ENCODE measurements at places on chromosomes 1 and 21.

DNA sequence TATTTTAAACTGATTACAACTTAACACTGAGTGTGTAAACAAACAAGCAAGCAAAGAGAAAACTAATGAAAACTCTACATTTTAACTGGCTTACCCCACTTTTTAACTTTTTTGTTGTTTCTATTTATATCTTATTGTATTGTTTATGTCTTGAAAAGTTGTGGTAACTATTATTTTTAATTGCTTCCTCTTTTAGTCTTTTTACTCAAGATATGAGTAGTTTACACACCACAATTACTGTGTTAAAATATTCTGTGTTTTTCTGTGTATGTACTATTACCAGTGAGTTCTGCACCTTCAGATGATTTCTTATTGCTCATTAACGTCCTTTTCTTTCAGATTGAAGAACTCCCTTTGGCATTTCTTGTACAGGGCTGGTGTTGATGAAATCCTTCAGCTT lies 4.7 kb upstream of the HHAT start:
- peaks cover 7% of the 10 kb centered on the region for H3K4me1 ChIP-seq
- peaks cover 2% of the 10 kb centered on the region for H3K36me3 ChIP-seq
- DNase-seq: no peak
- no peak overlapping the region for H3K4me3 ChIP-seq

DNA sequence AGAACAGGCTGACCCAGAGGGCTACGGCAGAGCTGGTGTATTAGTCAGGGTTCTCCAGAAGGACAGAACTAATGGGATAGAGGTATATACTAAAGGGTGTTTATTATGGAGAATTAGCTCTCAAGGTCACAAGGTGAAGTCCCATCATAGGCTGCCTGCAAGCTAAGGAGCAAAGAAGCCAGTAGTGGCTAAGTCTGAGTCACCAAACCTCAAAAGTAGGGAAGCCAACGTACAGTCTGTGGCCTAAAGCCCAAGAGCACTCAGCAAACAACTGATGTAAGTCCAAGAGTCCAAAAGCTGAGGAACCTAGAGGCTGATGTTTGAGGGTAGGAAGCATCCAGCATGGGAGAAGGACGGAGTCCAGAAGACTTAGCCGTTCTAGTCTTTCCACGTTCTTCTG lies 179.2 kb downstream of the BACH1 start:
- H3K27me3 ChIP-seq: no peaks in the 10 kb centered on the region
- H3K27ac ChIP-seq: no peak overlapping the region
- H3K4me3 ChIP-seq: no peak overlapping the region
- H3K36me3 ChIP-seq: no peaks in the 10 kb centered on the region
- DNase-seq: no peak

GRCh38 chr1:165910764-165911421 lies 83.5 kb downstream of the UCK2 start:
- H3K4me3 ChIP-seq: no peak overlapping the region
- no peak overlapping the region for H3K27ac ChIP-seq
- peaks cover 2% of the 10 kb centered on the region for H3K4me1 ChIP-seq
- no peak for DNase-seq
- H3K36me3 ChIP-seq: peaks cover 9% of the 10 kb centered on the region

GRCh38 chr1:112638110-112638428 lies 18.4 kb downstream of the CAPZA1 start:
- H3K4me3 ChIP-seq: no peak overlapping the region
- peaks cover 35% of the 10 kb centered on the region for H3K4me1 ChIP-seq
- peaks cover 10% of the 10 kb centered on the region for H3K36me3 ChIP-seq
- H3K27me3 ChIP-seq: no peaks in the 10 kb centered on the region
- DNase-seq: no peak

- H3K27ac ChIP-seq: peak overlapping the region; percentile 15
- peaks cover 3% of the 10 kb centered on the region for H3K4me1 ChIP-seq
- DNase-seq: no peak
- no peak overlapping the region for H3K4me3 ChIP-seq
- no peaks in the 10 kb centered on the region for H3K27me3 ChIP-seq
Observed at GRCh38 chr1:12014141-12014991, 4.9 kb upstream of the MIIP start.

DNA sequence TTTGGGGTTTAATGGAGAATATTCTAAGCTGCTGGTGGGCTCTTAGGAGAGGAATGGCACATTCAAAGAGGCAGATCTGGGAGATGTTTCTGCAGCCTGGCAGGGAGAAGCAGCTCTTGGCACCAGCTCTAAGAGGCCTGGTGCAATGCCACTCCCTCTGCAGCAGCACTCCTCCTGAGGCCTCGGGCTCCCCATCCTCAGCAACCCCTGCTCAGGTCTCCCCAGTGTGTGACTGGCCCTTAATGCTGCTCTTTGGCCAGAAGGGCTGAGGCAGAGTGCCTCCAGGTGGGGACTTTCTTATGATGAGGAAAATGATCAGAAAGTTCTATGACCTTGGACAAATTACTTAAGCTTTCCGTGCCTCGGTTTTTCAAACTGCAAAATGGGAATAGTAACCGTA lies 55.5 kb downstream of the MAB21L3 start:
- no peaks in the 10 kb centered on the region for H3K27me3 ChIP-seq
- H3K36me3 ChIP-seq: no peaks in the 10 kb centered on the region
- no peak overlapping the region for H3K4me3 ChIP-seq
- H3K27ac ChIP-seq: no peak overlapping the region

DNA sequence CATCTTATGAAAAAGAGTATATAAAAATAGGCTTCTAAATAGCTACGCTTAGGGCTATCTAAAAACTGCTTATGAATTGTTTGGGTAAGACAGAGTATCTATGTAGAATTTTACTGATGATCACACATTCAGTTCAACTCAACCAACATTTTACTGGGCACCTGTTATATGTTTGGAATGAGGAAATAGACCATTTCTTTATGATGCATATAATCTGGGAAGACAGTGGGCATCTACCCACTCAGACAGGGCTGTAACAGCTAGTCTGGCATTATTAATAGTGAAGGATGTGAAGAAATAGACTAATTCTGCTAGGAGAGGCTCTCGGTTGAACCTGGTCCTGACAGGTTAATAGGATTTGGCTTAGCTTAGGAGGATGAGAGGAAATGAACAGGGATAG lies 56.9 kb downstream of the TIAM1 start:
- no peaks in the 10 kb centered on the region for H3K36me3 ChIP-seq
- H3K27me3 ChIP-seq: no peaks in the 10 kb centered on the region
- H3K4me1 ChIP-seq: no peaks in the 10 kb centered on the region
- no peak for DNase-seq

GRCh38 chr1:197336571-197336970 lies 68.5 kb downstream of the CRB1 start:
- H3K4me3 ChIP-seq: no peak overlapping the region
- no peaks in the 10 kb centered on the region for H3K36me3 ChIP-seq
- no peak for DNase-seq

DNA sequence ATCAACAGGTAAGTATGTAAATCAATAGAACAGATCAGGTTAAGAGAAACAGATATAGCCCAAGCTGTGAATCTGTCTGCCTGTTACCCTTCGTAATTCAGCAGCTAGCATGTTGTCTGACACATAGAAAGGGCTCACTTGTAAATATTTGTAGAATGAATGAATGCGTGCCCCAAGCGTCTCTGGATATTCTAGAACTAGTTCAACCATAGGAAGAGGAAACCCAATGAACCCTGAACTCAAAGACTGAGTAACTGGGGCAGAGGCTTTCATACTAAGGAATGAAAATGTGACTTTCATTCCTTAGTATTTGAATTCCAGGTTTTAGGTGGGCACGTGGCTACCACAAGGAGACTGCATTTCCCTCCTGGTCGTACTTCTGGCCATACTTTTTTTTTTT lies 60.1 kb upstream of the SMYD2 start:
- H3K4me1 ChIP-seq: peaks cover 3% of the 10 kb centered on the region
- no peak for DNase-seq
- H3K27ac ChIP-seq: no peak overlapping the region
- no peaks in the 10 kb centered on the region for H3K36me3 ChIP-seq

DNA sequence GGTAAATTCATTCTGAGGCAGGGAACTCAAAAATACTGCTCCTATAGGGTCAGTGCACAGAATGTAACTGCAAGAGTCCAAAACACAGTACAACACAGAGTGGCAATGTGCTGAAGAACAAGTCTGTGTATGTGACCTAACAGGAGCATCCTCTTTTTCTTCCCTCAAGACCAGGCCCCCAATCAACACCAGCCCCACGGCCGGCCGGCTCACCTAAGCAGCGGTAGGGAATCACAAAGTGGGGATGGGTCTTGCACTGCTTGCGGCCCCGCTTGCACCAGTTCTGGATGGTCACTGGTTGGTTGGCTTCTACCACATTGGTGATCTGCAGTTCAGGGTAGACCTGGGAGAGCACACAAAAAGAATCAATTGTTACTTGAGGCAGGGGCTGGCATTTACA lies 80.8 kb downstream of the APP start:
- peaks cover 10% of the 10 kb centered on the region for H3K4me1 ChIP-seq
- H3K4me3 ChIP-seq: no peak overlapping the region
- no peaks in the 10 kb centered on the region for H3K36me3 ChIP-seq
- no peak overlapping the region for H3K27ac ChIP-seq

- peak overlapping the region; percentile 99 for H3K4me3 ChIP-seq
- peaks cover 21% of the 10 kb centered on the region for H3K36me3 ChIP-seq
- H3K27me3 ChIP-seq: no peaks in the 10 kb centered on the region
- peak overlapping the region; percentile 91 for H3K27ac ChIP-seq
Observed at GRCh38 chr1:110870721-110871388, 2.1 kb upstream of the CD53 start.

DNA sequence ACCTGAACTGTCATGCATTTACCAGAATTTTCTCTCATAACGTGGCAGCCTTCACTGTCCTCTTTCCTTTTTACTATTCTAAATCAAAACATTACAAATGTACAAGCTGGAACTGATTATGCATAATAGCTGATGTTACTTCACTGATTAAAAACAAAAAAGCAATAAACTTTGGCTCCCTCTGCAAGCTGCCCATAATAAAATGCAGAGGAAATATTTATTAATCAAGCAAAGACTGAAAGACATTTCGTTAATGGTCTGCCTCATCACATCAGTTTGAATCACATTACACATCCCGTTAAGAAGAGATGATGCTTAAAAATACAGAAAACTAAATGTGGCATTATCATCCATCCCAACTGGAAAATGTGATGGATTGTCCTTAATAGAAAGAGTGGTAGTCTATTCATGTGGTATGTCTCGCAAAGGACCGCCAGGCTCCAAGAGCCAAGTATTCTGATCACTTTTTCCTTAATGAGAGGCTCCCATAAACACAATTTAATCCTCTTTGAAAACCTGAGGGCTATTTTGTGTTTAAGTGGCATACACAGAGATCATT lies 225.3 kb downstream of the RGS7 start:
- peaks cover 2% of the 10 kb centered on the region for H3K36me3 ChIP-seq
- H3K27ac ChIP-seq: no peak overlapping the region
- no peak overlapping the region for H3K4me3 ChIP-seq
- H3K27me3 ChIP-seq: no peaks in the 10 kb centered on the region

DNA sequence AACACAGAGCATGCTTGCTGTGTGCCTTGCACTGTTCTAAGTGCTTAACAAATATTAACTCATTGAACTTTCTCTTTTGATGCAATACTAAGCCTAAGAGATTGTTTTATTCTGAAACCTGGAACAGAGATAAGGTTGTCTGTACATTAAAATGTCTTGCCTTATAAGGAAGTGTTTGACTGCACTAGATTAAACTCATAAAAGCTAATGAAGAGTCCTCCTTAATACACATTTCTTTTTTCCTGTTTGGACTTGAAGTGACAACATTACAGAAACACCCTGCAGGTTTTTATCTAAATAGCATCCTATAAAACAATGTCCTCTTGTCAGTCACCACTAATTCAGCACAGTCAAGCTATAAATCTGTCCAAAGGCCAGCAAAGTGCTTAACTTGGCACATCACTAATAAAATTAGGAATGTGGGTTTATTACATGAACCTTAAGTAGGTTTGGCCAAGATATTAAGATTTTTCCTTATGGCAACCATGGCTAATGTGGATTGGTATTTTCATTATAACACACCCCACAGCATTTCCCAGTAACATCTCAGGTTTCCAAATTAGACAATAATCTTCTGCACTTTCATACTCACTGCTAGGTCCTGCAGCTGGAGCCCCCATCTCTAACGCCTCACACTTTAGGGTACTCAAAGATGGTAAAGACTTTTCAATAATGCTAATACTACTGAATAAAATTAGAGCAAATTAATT lies 389.7 kb downstream of the LMO4 start:
- no peaks in the 10 kb centered on the region for H3K27me3 ChIP-seq
- DNase-seq: no peak
- no peaks in the 10 kb centered on the region for H3K36me3 ChIP-seq
- peak overlapping the region; percentile 6 for H3K27ac ChIP-seq
- no peak overlapping the region for H3K4me3 ChIP-seq

- peaks cover 2% of the 10 kb centered on the region for H3K4me1 ChIP-seq
- peaks cover 3% of the 10 kb centered on the region for H3K27me3 ChIP-seq
- no peak for DNase-seq
- H3K36me3 ChIP-seq: peaks cover 21% of the 10 kb centered on the region
Observed at GRCh38 chr1:175471039-175471800, 272.2 kb downstream of the TNR start.

DNA sequence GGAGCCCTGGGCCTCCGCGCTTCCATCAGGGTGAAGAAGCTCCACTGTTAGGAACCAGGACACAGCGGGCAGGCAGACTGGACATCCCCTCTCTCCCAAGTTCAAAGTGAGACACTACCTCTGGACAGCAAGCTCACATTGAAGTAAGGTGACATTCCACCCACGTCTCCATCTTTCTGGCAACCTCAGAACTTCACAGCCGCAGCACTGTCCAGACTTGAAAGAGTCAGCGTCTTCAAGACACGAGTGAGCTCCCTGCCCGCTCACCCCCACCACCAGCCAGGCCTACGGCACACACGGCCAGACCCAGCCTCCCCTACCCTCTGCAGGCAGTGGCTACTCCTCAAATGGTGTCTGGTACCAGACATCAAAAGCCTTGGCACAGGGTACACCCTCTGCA lies 11.1 kb downstream of the WDR4 start:
- no peaks in the 10 kb centered on the region for H3K27me3 ChIP-seq
- DNase-seq: no peak
- H3K27ac ChIP-seq: no peak overlapping the region
- H3K4me3 ChIP-seq: no peak overlapping the region
- H3K36me3 ChIP-seq: peaks cover 19% of the 10 kb centered on the region
- peaks cover 3% of the 10 kb centered on the region for H3K4me1 ChIP-seq

- H3K4me3 ChIP-seq: no peak overlapping the region
- H3K4me1 ChIP-seq: no peaks in the 10 kb centered on the region
- DNase-seq: no peak
- H3K36me3 ChIP-seq: no peaks in the 10 kb centered on the region
- no peak overlapping the region for H3K27ac ChIP-seq
- H3K27me3 ChIP-seq: peaks cover 4% of the 10 kb centered on the region
Observed at GRCh38 chr1:193767886-193768285, 581.5 kb upstream of the B3GALT2 start.

DNA sequence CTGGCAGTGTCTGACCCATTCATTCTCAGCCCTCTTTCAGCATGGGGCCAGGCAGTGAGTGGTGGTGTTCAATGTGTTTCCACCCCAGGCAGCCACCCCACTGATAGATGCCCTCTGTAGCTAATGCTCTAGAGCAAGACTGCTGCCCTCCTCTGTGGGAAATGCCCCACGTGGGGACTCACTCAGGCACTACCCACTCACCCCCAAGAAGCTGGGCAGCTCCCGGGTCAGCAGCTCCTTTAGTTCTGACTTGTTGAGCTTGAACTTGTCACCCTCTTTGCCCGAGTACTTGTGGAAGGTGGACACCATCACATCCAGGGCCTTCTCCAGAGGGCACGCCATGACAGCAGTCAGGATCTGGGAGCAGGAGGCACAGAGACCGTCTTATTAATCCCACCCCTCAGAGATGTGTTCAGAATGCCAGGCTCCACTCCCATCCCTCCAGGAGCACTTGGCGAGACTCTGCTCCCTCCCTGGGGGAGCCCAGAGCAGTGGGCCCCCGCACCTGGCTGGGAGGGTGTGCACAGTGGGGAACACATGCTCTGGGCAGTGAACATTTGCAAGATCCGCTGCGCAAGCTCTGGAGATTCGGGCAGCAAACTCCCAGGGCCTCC lies 1.0 kb downstream of the S100A4 start:
- no peak for DNase-seq
- peak overlapping the region; percentile 90 for H3K27ac ChIP-seq
- H3K27me3 ChIP-seq: no peaks in the 10 kb centered on the region
- H3K36me3 ChIP-seq: peaks cover 4% of the 10 kb centered on the region
- peaks cover 53% of the 10 kb centered on the region for H3K4me1 ChIP-seq

Measured in memory B cell (primary cell).